Activated CD4-positive, alpha-beta T cell treated with anti-CD3 and anti-CD28 coated beads, Interleukin-2, amount 10 ng/mL, durations not matched to agents 24 days and 14 days (primary cell): ENCODE measurements at places on chromosomes 13 and 19. TPM values are rescaled to one million over a fixed set of nuclear protein-coding genes. Genes with fewer than 3 reads are reported as not detected.

DNA sequence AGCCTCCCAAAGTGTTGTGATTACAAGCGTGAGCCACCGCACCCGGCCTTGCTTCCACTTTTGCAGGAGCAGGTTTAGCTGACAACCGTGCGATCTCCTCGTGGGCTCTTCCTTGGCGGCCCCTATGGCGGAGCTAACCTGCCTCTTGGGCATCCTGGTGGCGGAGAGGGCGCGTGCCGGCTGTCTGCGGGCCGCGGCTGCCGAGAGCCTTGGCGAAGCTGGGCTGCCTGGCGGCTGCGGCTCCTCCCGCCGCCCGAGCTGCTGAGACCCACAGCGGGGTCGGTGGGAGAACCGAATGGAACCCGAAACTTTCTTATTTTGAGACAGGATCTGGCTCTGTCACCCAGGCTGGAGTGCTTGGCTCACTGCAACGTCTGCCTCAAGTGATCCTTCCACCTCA is 55.7 kb downstream of the NLRP12 start:
- H3K4me1 ChIP-seq, result no peaks in the 10 kb centered on the region
- no peaks in the 10 kb centered on the region for H3K36me3 ChIP-seq
- no peaks in the 10 kb centered on the region for H3K27me3 ChIP-seq
- H3K4me3 ChIP-seq, result no peak overlapping the region
- no peak for DNase-seq

FCHO1 gene
- total RNA-seq, result 91.9 and 96.2 TPM in 2 replicates

GRCh38 chr19:42093926-42094325 is 18.0 kb downstream of the ZNF574 start:
- no peak overlapping the region for H3K4me3 ChIP-seq
- no peak overlapping the region for H3K27ac ChIP-seq
- peaks cover 63% of the 10 kb centered on the region for H3K36me3 ChIP-seq
- H3K4me1 ChIP-seq, result peaks cover 25% of the 10 kb centered on the region
- no peak for DNase-seq

- H3K4me3 ChIP-seq, result no peak overlapping the region
- H3K27me3 ChIP-seq, result no peaks in the 10 kb centered on the region
These were observed 23.8 kb downstream of the PRAM1 start for GRCh38 chr19:8478598-8478997.

GJA3 gene
- total RNA-seq, result 0.02 TPM in 1 of 2 replicates, not detected in the other

DNA sequence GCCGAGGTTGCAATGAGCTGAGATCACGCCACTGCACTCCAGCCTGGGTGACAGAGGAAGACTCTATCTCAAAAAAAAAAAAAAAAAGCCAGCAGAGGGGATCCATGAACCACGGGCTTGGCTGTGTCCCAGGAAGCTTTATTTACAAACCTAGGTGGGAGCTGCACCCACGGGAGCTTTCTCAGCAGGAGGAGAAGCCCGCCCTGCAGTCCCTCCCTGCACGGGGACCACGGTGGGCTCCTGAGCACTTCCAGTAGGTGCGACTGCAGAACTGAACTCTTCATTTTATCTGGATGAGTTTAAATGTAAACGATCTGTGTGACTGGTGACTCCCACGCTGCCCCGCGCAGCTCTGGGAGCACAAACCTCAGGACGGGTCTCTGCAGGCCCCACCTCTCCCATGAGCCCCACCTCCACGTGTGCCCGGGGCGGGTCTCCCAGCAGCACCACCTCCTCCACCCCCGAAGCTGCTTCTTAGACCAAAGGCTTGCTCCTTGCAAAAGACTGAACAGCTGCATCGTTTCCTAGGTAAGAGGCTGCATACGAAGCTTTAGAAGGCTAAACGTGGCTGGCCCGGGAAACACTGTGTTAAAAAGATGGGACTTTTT is 66.4 kb downstream of the SPACA7 start:
- no peaks in the 10 kb centered on the region for H3K36me3 ChIP-seq
- peak; percentile 46 for DNase-seq
- H3K4me1 ChIP-seq, result no peaks in the 10 kb centered on the region
- no peak overlapping the region for H3K4me3 ChIP-seq
